CD4-positive, alpha-beta T cell treated with Interleukin-17A for 1 hour (primary cell): ENCODE measurements at places on chromosomes 7 and 10.

GRCh38 chr7:1931256-1931950 lies 261.3 kb downstream of the ELFN1 start:
- no peak for DNase-seq

- DNase-seq = no peak
These were observed 93.0 kb upstream of the CYP26C1 start for GRCh38 chr10:92967641-92968040.

DNA sequence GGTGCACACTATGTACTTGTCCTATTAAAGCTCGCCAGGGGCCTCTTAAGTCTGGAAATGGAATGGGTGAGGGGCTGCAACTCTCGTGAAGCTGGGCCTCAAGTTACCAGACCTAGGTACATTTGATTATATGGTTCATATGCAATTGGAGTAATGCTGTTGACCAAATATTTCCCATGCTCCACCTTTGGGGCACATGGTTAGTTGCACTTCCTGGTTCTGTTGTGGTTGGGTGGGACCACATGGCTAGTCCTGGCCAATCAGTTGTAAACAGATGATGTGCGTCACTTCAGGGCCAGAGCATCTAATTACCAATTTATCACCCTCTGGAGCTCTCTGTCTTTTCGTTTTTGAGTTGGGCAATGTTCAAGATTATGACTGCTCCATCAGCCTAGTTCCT lies 39.5 kb upstream of the OPN4 start:
- no peak for DNase-seq

DNA sequence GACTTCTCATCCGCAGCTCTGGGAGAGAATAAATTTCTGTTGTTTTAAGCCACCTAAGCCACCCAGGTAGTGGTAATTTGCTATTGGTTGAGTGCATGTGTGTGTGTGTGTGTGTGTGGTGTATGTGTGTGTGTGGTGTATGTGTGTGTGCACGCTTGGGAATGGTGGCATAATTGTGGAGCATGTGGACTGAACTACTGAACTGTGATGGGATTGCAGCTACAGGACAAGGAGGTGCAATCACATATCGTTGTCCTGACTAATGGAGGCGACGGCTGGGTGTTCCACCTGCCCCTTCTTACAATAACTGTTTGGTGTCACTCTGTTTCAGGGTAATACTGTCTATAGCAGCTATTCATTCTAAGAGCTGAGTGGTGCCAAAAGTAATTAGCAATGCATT lies 448.7 kb upstream of the PFKP start:
- DNase-seq = no peak

GRCh38 chr7:94414980-94415379 lies 20.3 kb downstream of the COL1A2 start:
- DNase-seq = no peak

- DNase-seq = no peak
These were observed 198.2 kb upstream of the GNAI1 start for GRCh38 chr7:79936281-79936983.

GRCh38 chr7:16035392-16035791 lies 348.9 kb upstream of the MEOX2 start:
- DNase-seq = no peak

DNA sequence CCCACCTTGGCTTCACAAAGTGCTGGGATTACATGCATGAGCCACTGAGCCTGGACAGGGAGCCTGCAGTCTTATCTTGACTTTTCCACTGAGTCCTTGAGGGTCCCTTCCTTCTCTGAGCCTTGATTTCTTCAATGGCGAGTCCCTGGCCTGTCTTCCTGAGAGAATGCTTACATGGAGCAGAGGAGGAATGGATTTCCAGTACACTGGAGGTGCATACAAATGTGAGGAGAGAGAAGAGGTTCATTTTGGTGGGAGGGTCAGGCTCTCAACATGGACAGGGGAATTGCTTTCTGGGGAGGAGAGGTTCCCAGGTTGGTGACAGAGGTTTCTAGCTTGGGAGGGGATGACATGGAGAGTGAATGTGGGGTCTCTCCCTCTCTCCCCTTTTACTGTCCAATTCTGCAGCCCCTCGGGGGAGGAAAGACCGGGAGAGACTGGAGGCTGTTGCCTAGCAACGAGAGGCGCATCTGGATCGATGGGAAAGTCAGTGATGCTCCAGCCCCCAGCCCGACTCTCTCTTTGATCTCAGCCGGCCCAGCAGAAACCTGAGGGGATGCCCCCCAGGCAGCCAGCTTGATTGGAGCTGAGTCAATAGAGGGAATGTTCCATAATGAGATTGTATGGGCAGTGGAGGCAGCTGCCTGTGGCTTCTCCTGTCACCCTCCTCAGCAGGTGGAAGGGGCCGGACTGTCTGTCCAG lies 14.8 kb downstream of the SRRM3 start:
- DNase-seq = no peak
